ENCODE measurements at places on chromosomes 4 and X. TPM values are rescaled to one million over a fixed set of nuclear protein-coding genes. Genes with fewer than 3 reads are reported as not detected.

GRCh38 chrX:18966624-18967023 lies 17.3 kb downstream of the PHKA2 start:
- DNase-seq = no peak

- DNase-seq = no peak
Measured at GRCh38 chr4:120870279-120870673, 52.2 kb downstream of the PRDM5 start.

GRCh38 chrX:95509474-95509873 lies 1175.2 kb upstream of the DIAPH2 start:
- no peak for DNase-seq

DNA sequence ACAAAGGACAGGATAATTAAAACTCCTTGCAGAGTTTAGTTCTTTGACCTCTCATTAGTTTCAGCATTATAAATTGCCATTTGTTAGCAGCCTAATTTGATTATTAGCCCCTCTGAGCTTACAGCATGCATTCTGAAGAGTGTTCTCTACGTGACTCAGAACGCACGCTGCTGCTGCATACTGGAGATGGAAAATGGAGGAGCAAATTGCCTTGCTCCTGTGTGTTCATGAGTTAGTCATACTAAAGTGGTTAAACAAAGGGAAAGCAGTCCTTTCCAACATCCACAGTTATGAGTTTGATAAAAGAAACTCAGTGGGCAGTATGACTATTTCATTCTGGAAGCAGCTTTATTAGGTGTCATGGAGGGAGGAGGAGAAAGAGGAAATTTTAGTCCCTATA lies 922.5 kb downstream of the RPA4 start:
- DNase-seq = no peak

DNA sequence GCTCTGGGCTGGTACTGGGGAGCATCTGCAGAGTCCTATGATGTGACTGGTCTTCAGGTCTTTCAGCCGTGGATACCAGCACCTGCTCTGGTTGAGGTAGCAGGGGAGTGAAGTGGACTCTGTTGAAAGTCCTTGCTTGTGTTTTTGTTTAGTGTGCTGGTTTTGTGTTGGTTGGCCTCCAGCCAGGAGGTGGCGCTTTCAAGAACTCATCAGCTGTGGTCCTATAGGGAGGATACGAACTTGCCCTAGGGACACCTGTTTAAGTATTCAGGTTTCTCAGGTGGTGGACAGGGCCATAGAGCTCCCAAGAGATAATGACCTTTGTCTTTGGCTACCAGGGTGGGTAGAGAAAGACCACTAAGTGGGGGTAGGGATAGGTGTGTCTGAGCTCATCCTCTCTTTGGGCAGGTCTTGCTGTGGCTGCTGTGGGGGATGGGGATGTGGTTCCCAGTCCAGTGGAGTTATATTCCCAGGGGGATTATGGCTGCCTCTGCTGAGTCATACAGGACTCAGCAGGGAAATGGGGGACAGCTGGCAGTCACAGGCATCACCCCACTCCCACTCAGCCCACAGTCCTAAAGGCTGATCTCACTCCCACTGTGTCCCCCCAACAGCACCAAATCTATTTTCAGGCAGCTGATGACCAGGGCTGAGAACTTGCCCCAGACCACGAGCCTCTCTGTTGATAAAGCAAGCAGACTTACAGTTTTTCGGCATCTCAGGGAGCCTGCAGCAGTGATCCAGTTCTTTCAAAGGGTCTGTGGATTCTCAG lies 24.1 kb downstream of the MSMO1 start:
- DNase-seq = no peak

GRCh38 chrX:112901869-112902725 lies 61.5 kb upstream of the AMOT start:
- DNase-seq = no peak

The TRIM2 gene
- total RNA-seq = 73.1 TPM

The TCP11X2 gene
- total RNA-seq = not detected

DNA sequence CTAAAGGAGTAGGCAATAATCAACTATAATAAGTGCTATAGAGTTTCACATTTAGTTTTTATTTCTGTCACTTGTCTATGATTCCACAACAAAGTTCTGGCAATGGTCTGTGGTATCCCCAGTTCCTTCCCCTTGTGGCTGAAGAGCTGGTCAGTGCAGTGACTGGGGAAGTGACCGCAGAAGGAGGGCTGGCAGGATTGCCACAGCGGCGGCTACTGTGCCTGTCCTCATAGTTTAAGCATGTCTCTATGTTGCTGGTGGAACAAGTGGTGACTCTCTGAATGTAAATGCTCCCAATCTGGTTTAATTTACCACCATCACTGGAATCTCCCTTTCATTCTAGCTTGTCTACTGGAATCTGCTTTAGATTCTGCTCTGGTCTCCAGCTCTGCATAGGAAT lies 170.6 kb upstream of the GK2 start:
- no peak for DNase-seq

- no peak for DNase-seq
Measured at GRCh38 chr4:1133033-1133432, 19.7 kb upstream of the RNF212 start.

GRCh38 chr4:120299631-120300030 lies 233.0 kb upstream of the MAD2L1 start:
- no peak for DNase-seq

The CLGN gene
- 69.0 TPM for total RNA-seq

The PALLD gene
- 83.7 TPM for total RNA-seq

DNA sequence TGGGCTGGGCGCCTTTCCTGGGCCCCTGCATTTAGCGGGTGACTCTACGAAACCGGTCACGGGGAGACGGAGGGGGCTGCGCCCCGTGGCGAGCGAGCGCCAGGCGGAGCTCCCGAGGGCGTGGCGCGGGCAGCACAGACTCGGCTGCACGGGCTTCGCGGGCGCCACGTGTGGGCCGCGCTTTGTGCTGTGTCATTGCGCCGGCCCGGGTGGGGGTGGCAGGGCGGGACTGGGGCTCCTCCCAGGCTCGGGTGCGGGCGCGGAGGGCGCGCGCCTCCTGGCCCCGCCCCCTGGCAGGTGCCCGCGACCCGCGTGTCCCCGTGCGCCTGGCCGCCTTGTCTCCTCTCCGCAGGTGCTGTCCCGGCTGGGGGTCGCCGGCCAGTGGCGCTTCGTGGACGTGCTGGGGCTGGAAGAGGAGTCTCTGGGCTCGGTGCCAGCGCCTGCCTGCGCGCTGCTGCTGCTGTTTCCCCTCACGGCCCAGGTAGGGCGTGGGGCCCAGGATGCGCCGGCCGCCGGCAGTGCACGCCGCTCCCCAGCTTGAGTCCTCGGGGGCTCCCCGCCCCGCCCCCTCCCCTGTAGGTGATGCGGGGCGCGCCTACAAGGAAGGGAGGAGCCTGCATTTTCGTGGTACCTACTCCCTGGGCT lies 651 bp downstream of the UCHL1 start:
- DNase-seq = peak; percentile 69

The SPANXA2 gene
- not detected for total RNA-seq

GRCh38 chrX:631802-632365 lies 1.3 kb downstream of the SHOX start:
- DNase-seq = no peak

DNA sequence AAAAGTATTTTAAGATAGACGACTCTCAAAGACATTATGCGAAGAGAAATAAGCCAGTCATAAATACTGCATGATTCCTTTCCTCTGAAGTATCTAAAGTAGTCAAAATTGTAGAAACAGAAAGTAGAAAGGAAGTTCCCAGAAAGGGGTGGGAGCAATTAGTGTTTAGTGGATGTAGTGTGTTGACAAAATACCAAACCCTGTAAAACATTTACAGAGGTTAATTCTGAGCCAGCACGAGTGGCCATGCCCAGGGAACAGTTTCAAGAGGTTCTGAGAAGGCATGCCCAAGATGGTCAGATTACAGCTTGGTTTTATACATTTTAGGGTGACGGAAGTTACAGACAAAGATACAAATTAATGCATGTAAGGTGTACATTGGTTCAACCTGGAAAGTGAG lies 34.4 kb upstream of the SLC25A4 start:
- DNase-seq = no peak

DNA sequence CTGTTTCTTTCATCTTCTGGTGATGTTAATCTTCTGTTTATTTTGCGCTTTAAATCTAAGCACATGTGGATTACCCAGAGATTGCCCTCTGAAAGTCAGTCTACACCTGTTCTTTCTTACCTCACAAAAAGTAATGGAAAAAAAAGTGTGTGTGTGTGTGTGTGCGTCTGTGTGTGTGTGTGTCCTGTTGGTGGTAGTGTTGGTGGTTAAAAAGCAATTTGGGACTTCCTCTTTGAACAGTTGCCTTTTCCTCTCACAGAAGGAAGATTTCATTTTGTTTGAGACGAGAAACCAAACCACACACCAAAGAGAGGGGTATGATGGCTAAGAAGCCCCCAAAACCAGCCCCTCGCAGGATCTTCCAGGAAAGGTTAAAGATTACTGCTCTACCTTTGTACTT lies at the start of gene STAP1:
STAP1 (plus strand) TSS at position 235 of the 400 bp plus-strand sequence; CDS start at position 318, 83 bp downstream.
- no peak for DNase-seq

DNA sequence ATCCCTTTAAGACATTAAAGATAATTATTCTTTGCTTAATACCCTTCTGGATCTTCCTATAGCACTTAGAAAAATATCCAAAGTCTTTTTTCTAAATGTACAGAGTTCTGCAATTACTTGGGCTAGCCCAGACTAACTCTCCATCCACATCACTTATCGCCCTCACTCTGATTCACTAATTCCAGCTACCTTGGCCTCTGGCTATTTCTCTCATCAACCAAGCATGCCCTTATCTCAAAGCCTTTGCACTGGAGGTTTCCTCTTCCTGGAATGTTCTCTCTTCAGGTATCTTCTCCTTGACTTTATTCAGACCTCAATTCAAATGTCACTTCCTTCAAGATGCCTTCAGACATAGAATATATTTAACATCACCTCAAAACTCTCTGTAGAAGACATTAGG lies 345.1 kb upstream of the SMIM31 start:
- DNase-seq = no peak

The NWD2 gene
- total RNA-seq = not detected

The VCX gene
- not detected for total RNA-seq

The CXorf49 gene
- total RNA-seq = not detected

DNA sequence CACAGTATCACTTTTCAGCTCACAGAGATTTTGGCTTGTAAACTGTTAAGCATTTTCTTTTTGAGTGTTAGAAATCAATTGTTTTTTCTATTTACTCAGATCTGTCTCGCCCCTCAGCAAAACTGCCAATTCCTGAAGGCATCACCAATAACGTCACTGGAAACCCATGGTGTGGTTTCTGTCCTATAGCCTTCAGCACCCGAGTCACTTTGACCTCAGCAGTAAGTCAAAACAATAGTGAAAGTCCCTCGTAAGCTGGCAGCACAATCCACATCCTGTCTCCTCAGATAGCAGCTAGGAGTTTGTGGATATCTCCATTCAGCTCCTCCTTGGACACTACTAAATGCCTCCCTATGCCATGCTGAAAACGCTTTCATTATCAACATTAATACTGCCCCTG lies 1787.4 kb upstream of the ADGRL3 start:
- no peak for DNase-seq

GRCh38 chr4:35493977-35494376 lies 750.3 kb downstream of the ARAP2 start:
- DNase-seq = no peak

- no peak for DNase-seq
Measured at GRCh38 chrX:22097012-22097694, 65.0 kb downstream of the PHEX start.

DNA sequence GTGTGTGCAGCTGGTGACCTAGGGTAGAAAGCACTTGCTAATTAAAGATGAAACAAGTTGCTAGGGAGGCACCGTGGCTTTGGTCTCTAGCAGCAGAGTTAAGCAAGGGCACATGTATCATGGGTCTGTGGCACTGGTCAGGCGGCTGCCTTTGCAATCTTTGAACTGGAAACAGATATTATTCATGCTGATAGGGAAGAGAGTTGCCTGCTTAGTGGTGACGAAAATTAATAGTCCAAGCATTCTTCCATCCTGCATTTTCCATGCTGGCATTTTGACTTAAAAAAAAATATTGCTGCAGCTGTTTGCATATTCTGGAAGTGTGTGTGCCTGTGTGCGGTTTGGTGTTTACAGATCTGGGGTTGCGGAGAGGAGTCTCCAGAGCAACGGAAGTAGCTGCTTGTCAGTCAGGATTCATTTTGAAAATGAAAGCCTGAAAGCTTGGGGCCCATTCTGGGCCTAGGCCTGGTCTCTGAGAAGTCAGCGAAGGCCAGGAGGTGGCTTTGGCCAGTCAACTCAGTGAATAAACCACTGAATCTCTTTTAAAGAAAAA lies 2.3 kb upstream of the SOWAHD start:
- DNase-seq = no peak

DNA sequence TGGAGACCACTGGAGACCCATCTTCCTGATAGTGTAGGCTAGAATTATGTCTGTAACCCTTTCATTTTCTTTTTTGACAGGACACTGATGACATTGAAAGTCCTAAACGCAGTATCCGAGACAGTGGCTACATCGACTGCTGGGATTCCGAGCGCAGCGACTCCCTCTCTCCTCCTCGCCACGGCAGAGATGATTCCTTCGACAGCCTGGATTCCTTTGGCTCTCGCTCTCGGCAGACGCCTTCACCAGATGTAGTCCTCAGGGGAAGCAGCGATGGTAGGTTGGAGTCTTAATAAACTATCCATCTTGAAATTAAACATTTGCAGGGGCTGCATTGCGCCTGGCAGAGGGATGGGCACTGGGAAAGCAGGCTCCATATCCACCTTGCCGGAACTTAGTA lies 75.4 kb downstream of the LIMCH1 start:
- no peak for DNase-seq

DNA sequence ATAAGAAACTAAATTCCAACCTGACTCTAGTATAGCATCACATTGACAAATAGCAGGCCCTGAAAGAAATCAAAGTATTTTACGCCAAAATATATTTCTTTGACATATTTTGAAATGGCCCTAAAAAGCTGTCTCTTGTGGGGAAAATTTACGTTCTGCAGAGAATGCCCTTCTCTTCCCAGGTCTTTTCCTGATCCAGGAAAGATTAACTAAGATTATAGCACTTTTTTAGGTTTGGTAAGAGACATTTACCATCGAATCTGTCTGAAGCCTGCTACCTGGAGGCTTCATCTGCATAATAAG lies 121.1 kb downstream of the ATXN3L start:
- DNase-seq = no peak

GRCh38 chr4:53830511-53830910 lies 233.9 kb downstream of the CHIC2 start:
- no peak for DNase-seq

DNA sequence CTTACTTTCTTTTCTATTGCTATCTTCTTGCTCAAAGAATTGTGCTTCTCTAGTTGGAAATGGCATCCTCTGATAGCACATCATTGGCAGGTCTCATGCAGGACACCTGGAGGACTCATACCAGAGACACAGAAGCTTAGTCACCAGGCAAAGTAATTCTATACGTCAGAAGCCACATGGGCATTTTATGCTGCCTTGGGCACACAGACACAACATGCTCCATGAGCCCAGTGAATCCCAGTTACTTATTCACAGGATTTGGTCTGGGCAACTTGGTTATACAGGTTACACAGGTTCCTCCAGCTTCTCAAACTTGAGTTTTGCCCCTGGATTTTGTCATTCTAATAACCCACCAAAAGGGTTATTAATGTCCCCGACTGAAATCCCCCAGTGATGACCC lies 7.1 kb downstream of the RASSF6 start:
- DNase-seq = no peak

Data from NCI-H460 (cell line).